Hepatocyte (in vitro differentiated cells): ENCODE measurements at places on chromosomes 11 and 22. TPM values are rescaled to one million over a fixed set of nuclear protein-coding genes. Genes with fewer than 3 reads are reported as not detected.

Gene USP35
- total RNA-seq, result 4.5 and 7.3 TPM in 2 replicates

Gene RAC2
- 4.7 and 10.5 TPM in 2 replicates for total RNA-seq

Gene CEP57
- total RNA-seq, result 48.8 and 52.3 TPM in 2 replicates

Gene PELI3
- 5.5 and 6.7 TPM in 2 replicates for total RNA-seq

Gene TBX10
- 0.70 TPM in 1 of 2 replicates, not detected in the other for total RNA-seq

Gene UBQLN3
- 0.50 TPM in 1 of 2 replicates, not detected in the other for total RNA-seq

Gene MAPK8IP2
- total RNA-seq, result 1.0 and 1.6 TPM in 2 replicates

Gene TBC1D10A
- 15.7 and 23.4 TPM in 2 replicates for total RNA-seq

Gene CLCF1
- 5.5 and 13.2 TPM in 2 replicates for total RNA-seq

Gene ALDH3B2
- 0.80 and 2.5 TPM in 2 replicates for total RNA-seq

Gene ARHGAP8
- 24.0 and 25.2 TPM in 2 replicates for total RNA-seq

Gene HPX
- total RNA-seq, result 361 and 367 TPM in 2 replicates

Gene RABL2B
- total RNA-seq, result 11.3 and 12.3 TPM in 2 replicates

Gene TNKS1BP1
- total RNA-seq, result 30.7 and 54.9 TPM in 2 replicates

Gene SPON1
- total RNA-seq, result 73.1 and 82.8 TPM in 2 replicates

Gene SCGB1D2
- not detected in 2 replicates for total RNA-seq

Gene IL10RA
- total RNA-seq, result 0.28 and 2.3 TPM in 2 replicates

Gene CYTH4
- 0.57 and 0.96 TPM in 2 replicates for total RNA-seq

Gene ALG9
- total RNA-seq, result 42.0 and 52.4 TPM in 2 replicates

Gene RASSF7
- total RNA-seq, result 47.6 and 75.8 TPM in 2 replicates

Gene XKR3
- total RNA-seq, result 0.33 TPM in 1 of 2 replicates, not detected in the other

Gene MADD
- 19.1 and 28.0 TPM in 2 replicates for total RNA-seq

Gene LRRN4CL
- 0.40 and 1.1 TPM in 2 replicates for total RNA-seq
